ENCODE measurements at places on chromosomes 12 and 14.

- no peak for DNase-seq
Measured at GRCh38 chr14:104314251-104314941, 176.0 kb downstream of the KIF26A start.

DNA sequence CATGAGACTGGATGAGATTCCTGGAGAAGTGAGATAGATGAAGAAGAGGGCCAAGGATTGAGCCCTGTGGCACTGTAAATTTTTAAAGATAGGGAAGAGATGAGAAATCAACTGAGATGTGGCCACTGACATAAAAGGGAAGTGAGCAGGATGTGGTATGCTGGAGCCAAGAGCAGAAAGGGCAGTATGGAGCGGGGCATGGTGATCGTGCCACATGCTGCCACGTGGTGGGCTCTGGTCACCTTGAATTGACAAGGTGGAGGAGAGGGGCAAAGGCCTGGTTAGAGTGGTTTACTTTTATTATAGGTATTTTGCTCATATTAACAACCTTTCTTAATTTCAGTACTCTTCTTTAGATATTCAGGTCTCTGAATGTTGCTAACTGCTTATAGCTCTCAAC, 257.9 kb downstream of the NEDD1 start:
- no peak for DNase-seq

DNA sequence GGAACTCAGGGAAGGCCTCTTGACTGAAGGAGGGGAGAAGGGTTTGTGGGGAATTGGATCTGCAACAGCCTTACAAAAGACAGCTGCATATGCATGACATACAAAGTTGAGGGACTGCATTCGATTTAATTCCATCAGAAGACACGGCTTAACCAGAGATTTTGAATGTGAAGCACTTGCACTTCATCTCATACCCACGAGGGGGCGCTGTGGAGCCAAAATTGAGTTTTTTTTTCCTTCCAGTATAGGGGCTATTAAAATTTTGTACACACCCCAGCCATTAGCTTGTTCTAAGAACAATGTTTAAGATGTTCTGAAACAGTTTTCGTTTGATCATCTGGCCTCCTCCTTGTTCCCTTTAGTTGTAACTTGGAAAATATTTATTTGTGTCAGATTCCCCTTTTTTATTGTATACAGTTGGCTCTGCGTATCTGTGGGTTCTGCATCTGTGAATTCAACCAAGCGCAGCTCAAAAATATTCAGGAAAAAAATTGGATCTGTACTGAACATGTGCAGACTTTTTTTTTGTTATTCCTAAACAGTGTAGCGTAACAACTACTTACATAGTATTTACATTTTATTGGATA, 1.6 kb downstream of the SUDS3 start:
- peak; percentile 56 for DNase-seq

GRCh38 chr12:80222261-80222660, 122.9 kb downstream of the OTOGL start:
- DNase-seq, result peak; percentile 23

DNA sequence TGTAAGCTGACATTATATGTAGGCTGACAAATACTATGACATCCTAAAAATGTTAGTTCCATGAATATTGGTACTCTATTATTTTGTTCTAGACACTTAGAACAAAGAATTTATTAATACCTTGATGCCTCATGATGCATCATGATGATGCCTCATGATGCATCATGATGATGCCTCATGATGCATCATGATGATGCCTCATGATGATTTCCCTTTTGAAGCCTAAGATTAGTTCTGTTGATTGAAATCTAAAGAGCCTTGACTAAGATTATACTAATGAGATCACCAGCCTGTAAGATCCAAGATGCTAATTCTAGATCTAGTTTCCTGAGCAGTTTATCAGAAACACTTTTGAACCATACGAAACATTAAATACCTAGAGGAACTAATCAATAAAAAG, 4.6 kb upstream of the CEP128 start:
- no peak for DNase-seq

DNA sequence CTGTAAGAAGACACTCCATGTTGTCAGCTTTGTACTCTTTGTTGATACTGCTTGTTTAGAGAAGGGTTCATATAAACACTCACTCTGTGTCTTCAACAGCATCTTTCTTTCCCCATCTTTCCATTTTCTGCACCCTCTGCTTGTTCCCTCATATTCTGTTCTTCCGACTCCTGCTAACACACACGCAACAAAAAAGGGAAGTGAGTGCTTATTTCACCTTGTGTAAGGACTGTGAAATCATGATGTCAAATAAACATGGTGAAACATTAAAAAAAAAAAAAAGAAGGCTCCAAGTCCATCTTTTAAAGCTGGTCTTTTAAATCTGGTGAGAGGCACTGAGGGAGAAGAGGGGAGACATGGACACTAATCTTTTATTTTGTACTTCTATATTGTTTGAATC, 145.4 kb downstream of the RPAP3 start:
- DNase-seq, result no peak

- peak; percentile 82 for DNase-seq
Measured at GRCh38 chr14:52998376-52999015, 47.6 kb upstream of the FERMT2 start.

DNA sequence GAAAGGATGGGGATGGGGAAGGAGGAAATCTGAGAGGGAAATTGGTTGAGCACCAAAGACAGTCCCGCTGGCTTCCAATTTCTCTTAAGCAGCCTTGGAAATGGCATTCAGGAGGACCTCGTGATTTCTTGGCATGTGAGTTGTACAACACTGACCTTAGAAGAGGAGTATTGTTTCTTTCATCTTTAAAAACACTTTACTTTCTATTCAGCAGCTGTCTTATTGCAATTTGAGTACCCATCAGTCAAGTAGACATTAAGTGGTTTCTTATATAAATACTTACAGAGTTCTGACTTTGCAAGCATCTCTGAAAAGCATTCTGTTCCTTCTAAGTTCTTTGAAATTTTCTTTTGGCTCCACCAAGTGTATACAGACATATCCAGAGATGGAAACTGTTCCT, 83.2 kb downstream of the LMNTD1 start:
- DNase-seq, result no peak

DNA sequence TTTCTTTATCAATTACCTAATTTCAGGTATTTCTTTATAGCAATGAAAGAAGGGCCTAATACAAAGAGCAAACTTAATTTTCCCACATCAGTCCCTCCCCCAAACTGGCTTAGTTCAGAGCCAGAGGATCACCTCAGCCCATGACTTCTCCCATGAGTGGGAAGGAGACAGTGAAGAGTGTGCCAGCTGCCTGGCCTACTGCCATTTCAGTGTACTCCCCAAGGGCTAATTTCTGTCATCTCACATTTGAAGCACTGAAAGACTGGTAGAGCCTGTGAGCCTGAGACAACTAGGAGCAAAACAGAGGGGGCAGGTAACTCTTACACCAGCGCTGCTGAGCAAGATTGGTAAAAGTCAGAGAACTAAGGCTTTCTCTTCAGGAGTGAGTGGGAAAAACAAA, 29.1 kb upstream of the ADAM20 start:
- DNase-seq, result no peak

DNA sequence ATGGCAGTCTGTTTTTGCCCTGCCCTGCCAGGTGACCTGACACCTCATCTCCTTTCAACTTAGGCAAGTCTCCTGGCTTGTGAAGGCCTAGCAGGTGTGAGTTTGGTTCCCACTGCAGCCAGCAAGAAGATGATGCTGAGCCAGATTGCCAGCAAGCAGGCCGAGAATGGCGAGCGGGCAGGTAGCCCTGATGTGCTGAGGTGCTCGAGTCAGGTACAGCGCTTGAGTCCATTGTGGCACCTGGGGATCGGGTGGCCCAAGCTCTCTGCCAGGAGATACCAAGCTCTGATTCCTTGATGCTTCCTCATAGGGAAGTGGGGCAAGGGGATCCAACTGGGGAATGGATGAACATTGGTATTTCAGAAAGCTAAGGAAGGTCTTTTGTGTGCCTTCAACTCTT, 4.1 kb upstream of the CSAD start:
- DNase-seq, result no peak

GRCh38 chr14:50603565-50603964, 43.6 kb downstream of the ATL1 start:
- no peak for DNase-seq

DNA sequence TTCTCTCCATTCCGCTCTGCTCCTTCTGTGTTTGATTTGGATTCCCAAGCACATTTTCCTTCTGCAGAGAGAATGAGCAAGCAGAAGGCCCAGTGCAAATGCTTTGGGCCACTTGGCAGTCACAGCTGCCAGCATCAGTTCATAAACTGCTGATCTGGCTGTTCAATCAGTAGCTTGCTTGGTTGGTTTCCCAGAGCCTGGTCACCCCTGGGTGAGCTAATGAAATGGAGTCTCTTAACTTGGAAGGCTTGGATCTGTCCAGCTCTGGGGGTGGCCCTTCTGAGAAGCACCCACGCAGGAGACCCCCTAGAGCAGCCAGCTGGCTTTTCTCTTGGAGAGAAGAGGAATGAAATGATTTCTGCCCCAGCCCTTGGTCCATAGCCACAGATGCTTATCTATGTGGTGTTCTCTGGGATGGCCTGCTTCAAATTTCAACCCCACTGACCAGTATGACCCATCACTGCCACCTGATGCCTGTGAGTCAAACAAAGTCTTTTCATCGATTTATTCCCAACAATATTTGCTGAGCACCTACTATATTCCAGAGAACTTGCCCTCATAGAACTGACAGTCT, 30.3 kb downstream of the FAIM2 start:
- no peak for DNase-seq

DNA sequence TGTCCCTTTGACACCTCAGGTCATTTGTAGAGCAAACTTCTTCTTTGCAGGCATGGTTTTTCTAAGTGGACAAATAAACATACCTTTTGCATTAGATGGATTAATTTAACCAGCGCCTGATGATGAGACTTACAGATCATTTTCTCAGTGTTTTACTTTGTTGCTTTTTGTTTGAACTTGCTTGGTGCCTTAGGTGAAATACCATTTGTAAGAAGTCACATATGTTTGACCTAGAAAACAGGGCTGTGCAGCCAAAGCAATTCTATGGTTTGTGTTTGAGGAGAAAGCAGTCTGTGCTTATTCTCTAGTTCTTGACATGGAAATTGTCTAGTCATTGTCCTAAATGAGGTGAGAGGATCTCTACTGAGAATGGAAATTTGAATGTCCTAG, 111.1 kb downstream of the DIP2B start:
- DNase-seq, result no peak

GRCh38 chr12:47746523-47746922, 12.2 kb downstream of the RAPGEF3 start:
- no peak for DNase-seq

DNA sequence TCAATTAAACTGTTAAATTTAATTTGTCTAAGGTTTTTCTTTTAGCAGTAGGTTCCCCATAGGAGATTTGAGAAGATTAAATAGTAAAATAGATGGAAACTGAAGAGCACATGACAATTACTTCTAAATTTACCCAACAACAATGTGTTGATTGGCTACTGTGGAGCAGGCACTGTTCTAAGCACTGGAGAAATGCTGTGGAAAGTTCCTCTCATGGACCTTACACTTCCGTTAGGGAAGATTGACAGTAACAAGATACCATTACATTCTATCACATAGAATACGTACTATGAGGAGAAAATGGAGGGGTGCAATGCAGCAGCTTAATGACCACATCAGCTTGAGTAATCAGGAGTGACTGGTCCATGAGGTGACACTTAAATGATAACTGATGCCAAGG, 8.1 kb upstream of the STAB2 start:
- DNase-seq, result no peak

DNA sequence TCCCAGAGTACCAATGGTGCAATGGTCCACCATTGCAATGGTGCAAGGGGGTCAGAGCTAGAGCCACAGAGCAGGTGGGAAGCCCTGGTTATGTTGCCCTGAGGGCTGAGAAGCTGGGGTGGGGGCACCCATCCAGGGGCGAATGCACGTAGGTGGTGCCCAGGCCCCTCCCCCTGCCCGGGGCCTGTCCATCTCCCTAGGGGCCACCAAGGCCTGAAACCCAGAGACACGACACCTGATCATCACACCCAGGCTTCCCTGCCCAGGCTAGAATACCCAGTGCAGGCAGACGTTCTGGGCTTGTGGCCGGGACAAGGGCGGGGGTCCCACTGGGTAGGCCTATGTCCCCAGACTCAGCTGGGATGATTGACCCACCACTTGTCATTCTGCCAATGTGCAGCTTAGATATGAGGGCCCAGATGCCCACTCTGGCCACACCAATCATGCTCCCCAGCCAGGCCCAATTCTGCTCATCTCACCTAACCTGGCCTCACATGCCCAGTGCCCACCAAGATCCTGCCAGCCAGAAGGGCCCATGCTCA, 83.2 kb downstream of the ALG10 start:
- DNase-seq, result no peak

- DNase-seq, result no peak
Measured at GRCh38 chr12:62635649-62636048, 169.0 kb downstream of the MON2 start.

DNA sequence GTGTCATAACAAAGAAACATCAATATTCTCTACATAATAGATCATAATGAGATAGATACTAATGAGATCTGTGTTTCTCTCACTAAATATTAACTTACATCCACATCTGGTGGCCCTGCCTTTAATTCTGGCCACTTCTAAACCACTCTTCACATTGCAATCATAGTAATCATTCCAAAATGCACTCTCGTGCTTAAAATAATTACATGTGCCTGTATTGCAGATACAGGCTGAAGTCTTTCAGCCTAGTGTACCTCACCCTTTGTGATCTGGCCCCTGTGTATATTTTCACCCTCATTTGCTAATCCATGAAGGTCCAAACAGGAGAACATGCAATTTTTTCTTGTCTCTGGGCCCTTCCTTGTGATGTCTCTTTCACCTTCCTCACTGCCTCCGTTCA, 108.0 kb downstream of the LIN7A start:
- peak; percentile 20 for DNase-seq

GRCh38 chr12:73181244-73181643, 909.1 kb downstream of the TRHDE start:
- DNase-seq, result no peak

GRCh38 chr12:114975640-114976310, 291.8 kb upstream of the TBX3 start:
- no peak for DNase-seq

DNA sequence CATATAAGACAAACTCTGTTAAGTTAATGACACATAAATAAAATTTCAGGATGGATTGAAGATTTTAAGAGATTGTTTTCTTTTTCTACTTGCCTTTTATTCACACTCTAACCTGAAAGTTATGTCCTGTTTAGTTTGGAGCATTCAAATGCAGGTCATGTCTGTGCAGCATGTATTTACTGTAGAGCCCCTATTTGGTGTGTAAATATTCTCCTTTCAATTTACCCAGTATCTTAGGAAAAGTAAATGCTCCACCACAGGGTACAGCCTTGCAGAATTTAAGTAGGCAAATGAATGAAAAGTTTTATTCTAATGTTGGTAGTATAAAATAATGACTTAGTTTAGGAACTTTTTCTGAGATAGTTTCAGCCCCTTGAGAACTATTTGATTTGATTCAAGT, 6.2 kb upstream of the DCN start:
- no peak for DNase-seq

GRCh38 chr14:100884456-100884855, 19.1 kb downstream of the RTL1 start:
- DNase-seq, result no peak

- DNase-seq, result no peak
Measured at GRCh38 chr14:99672506-99673304, 11.4 kb upstream of the CYP46A1 start.

GRCh38 chr14:105151838-105152793, 16.5 kb downstream of the JAG2 start:
- no peak for DNase-seq
